Muscle of arm (tissue), 14 donors: ENCODE measurements at places on chromosomes 13 and 19.

GRCh38 chr13:65677906-65678305 lies 1552.2 kb downstream of the PCDH9 start:
- DNase-seq = no peak

GRCh38 chr19:1755467-1756171 lies 2.3 kb downstream of the ONECUT3 start:
- no peak for DNase-seq

DNA sequence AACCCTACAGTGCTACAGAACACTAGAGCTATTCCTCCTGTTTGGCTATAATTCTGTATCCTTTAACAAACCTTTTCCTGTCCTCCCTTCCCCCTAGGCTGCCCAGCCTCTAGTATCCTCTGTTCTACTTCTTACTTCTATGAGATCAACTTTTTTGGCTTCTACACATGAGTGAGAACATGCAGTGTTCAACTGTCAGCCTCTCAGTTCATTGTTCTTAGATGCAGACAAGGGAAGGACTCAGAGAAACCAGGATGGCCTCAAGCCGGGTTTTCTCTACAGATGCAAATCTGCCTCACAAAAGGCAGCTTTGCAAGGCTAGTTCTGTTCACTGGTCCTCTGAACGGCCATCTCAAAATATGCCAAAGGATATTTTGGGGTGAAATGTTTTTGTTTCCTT lies 18.4 kb downstream of the AMER2 start:
- DNase-seq = no peak

DNA sequence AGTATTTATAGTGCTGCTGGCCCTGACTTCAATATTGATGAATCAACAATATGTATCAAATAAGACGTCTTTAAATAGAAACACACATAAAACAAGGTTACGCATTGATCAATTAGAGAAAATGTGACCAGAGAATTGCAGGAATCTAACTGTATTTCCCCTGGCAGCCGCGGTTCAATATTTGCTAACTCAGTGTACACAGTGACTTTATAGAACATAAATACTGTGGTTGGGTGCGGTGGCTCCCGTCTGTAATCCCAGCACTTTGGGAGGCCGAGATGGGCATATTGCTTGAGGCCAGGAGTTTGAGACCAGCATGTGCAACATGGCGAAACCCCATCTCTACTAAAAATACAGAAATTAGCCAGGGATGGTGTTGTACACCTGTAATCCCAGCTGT lies 22.8 kb upstream of the UPF3A start:
- DNase-seq = no peak

DNA sequence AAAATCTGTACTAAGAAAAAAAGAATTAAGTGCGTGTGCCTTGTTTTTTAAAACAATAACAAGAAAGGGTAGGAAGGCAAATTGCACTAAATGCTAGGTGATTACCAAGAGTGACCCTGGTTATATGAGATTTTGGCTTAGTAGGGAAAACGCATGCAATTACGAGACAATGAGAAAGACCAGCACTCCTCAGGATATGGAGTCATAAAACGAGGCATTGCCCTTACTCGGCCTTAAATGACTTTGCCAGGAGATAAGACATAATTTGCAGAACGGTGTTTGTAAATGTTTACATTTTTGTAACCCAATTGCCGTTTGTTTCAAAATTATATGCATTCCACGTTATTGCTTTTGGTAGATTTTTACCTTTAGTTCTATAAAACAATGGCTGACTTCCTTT lies 179.8 kb downstream of the RBM26 start:
- no peak for DNase-seq

DNA sequence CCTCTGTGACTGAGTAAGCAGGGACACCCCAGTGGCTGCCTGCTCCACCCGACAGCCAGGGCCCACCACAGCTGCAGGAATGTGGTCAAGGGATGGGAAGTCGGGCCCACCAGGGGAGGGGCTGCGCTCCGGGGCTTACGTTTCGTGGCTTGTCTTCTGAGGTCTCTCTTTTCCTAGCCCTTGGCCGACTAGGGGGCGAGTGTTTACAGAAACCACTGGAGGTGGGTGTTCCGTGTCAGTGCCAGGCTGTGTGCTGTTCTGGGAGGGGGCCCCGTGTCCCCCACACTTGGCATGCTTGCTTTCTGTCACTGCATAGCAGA lies 4.5 kb downstream of the ADAT3 start:
- DNase-seq = no peak
